Stimulated activated CD4-positive, alpha-beta T cell treated with anti-CD3 and anti-CD28 coated beads, Interleukin-15, amount 100 ng/mL, for 48 hours (primary cell): ENCODE measurements at places on chromosomes 5 and 9.

GRCh38 chr5:76704131-76704663 is 11.7 kb upstream of the F2R start:
- no peak for DNase-seq

- DNase-seq = no peak
These were observed 23.6 kb upstream of the LRRTM2 start for GRCh38 chr5:138898742-138899141.

- DNase-seq = no peak
These were observed 155.9 kb upstream of the COL5A1 start for GRCh38 chr9:134485653-134486052.

DNA sequence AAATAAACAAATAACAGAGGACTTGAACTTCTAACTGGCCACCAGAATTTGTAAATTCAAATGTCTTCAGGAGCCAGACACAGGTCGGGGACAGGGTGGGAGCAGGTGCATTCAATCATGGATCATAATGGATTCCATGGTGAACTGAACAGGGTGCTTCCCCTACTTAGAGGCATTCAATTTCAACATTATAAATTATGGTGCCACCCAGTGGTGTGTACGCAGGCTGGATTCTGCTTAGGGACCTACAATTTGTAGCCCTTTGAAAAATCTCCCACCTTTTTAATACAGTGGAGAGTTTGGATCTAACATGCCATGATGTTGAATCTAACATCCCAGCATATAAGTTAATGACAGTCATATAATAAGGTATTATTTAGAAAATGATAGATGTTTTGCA is 22.3 kb downstream of the KLF9 start:
- DNase-seq = no peak

GRCh38 chr5:96509721-96510350 is 76.8 kb upstream of the PCSK1 start:
- no peak for DNase-seq

DNA sequence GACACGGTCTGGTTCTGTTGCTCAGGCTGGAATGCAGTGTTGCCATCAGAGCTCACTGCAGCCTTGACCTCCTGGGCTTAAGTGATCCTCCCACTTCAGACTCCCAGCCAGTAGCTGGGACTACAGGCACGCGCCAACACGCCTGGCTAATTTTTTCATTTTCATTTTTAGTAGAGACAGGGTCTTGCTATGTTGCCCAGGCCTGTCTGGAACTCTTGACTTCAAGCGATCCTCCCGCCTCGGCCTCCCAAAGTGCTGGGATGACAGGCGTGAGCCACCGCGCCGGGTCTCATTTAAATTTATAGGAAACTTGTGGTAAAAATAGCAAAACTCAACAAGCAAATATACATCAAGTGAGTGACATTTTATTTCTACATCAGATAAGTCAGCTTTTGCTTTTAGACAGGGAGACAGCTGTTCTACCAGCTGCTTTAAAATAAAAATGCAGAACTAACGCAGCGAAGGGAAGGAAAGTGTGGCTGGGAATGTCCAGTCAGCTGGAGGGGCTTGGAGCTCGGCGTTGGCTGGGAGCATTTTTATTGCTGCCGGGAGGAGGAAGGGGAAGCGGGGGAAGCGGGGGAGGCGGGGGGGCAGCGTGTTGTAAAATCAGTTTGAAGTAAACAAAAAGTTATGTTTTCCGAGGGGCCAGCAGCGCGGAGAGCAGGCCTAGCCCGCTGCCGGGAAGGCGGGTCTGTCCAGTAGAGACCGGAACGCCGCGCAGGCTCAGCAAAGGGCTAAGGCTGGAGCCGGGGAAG is 707 bp upstream of the ZFYVE16 start:
- DNase-seq = no peak

GRCh38 chr9:136117916-136118319 is 757 bp downstream of the TMEM250 start:
- DNase-seq = no peak

DNA sequence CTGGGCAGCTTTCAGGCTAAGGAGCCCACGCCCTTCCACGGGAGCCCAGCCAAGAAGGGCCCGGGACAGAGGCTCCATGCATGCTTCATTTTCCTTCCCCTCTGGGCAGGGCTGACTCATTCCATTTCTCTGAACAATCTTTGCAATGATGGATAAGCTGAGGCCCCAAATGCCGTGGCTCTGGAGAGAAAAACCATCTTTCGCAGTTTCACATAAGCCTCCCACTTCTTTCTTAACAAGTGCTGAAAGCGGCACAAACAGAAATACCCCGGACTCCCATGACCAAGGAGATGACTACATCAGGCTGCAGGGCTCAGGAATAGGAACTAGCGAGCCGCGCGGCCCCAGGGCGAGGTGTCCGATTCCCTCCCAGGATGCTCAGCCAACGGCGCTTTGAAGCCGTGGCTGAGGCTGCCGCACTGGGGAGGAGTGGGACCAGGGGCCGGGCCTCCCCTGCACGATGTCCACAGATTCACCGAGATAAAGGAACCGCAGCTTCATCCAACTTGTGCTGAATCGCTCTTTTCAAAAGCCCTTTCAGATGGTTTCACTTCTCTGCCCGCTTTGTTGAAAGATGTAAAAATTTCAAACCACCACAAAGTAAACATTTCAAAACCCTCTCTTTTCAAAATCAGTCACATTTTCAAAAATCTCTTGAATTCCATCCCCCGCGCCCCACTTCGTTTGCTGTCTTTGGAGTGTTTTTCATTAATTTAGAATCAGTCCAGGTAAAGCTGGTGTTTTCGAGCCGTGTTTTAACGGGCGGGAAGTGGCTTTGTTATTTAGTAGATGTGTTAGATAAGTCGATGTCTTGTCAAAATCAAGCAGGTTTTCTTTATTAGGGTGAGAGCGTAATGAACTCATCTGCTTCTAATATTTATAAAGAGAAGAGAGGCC is 96.5 kb upstream of the LMX1B start:
- peak; percentile 44 for DNase-seq

DNA sequence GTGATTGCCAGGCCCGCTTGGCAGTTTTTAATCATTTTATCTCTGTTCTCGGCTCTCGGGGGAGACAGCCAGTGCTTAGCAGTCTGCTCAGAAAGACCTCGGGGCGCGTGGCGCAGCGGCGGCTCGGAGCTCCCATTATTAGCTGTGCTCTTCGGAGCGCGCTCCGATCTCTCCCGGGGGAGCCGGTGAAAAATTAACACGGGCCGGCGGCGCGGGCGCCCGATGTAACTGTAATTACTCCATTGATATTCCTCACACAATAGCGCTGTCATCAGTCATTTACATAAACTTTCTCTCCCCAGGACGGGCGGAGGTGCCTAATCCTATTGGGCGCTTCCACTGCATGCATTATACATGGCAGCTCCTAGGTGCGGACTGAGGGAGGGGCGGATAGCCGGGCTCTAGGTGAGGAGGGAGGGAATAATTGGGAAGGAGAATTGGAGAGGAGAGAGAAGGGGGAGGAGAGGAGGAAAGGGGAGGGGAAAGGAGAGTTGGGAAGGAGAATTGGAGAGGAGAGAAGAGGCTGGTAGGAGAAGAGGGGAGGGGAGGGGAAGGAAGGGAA is 24.9 kb downstream of the LMX1B start:
- no peak for DNase-seq

GRCh38 chr5:130601-131131 is 38.7 kb downstream of the PLEKHG4B start:
- no peak for DNase-seq

DNA sequence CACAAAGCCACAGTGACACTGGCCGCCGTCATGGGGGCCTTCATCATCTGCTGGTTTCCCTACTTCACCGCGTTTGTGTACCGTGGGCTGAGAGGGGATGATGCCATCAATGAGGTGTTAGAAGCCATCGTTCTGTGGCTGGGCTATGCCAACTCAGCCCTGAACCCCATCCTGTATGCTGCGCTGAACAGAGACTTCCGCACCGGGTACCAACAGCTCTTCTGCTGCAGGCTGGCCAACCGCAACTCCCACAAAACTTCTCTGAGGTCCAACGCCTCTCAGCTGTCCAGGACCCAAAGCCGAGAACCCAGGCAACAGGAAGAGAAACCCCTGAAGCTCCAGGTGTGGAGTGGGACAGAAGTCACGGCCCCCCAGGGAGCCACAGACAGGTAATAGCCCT is 26.1 kb downstream of the HRH2 start:
- no peak for DNase-seq

- no peak for DNase-seq
These were observed 110.4 kb upstream of the GRHPR start for GRCh38 chr9:37311938-37312708.

GRCh38 chr9:132487351-132487791 is 77.4 kb downstream of the CFAP77 start:
- no peak for DNase-seq

GRCh38 chr9:10104774-10105173 is 508.0 kb downstream of the PTPRD start:
- DNase-seq = no peak

DNA sequence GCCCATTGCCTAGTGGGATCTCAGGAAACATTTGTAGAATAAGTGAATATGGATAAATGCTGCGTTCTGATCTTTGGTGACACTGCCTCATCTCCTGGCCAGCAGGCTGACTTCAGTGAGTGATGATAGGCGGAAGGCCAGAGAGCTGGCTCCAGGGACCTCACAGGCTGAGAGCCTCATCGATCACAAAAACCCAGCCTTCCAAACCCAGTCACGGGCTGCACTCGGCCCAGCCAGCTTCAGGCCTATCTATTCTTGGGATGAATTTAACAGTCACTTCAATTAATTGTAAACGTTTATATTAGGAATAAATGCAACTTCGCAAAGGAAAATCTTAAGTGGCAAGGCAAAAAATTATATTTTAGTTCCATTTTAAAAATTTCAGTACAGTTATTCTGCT is 201.6 kb downstream of the IRX2 start:
- no peak for DNase-seq

DNA sequence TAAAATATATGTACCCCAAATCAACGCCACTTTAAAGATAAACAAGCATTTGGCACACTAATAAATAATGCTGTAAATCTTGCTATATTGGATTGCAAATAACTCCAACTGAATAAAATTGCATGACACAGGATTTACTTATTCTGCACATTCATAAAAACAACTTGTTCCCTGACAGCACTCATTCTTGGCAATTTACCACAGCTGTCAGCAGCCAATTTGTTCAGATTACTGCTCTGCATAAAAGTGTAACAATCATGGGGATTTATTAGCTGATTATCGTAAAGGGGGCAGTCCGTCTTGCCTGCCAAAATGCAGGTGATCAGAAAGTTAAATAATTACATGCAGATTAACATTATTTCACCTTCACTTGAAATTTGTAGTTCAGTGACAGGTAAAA is 285.3 kb downstream of the SLF1 start:
- no peak for DNase-seq

DNA sequence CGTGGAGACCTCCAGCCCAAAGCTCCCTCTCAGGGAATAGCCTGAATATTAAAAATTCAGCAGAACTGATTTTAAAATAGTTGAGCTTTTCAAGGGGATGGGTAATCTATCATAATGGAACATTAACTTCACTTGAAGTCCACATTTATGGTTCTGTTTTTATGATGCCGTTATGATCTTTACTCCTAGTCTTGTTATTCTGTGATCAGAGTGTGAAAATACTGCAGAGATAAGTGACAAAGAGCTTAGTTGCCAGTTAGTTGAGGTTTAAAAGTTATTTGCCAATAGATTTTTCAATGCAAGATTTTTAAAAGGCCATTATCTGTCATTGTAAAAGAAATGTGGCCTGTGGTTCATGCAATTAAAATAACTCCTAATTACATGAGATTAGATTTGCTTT is 189.9 kb upstream of the RGMB start:
- no peak for DNase-seq

GRCh38 chr9:136443687-136444086 is 4.0 kb upstream of the INPP5E start:
- no peak for DNase-seq

DNA sequence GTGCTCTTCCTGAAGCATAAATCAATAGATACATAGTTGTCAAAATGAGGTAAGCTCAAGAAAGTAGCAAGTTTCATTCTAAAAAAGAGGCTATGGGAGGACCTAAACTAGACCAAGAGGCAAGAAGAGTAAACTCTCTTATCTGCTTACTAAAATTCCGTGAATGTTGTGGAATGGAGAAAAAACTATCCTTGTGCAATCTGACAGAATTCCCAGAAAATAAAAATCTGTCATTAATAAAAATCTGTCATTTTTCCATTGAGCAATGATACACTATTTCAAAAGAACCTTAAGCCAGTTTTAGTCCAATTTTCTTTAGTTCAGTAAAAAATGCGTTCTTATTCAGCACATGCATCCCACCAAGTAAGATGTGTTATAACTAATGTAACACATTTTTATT is 15.9 kb upstream of the FANCC start:
- no peak for DNase-seq

DNA sequence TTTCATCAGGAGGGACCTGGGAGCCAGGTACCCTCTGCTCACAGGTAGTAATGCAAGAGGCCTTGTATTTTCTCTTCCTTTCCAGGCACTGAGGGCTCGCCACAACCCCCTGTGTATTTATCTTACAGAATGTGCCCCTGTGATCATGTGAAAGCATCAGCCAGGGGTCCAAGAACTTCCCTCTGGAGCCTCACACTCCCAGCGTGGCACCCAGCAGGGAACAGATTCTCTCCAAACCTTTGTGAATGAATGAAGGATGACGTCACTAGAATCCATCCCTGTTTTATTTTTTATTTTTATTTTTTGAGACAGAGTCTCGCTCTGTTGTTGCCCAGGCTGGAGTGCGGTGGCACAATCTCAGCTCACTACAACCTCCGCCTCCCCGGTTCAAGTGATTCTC is 107.3 kb upstream of the IER5L start:
- DNase-seq = no peak
